ENCODE measurements at places on chromosomes 7 and 10. TPM values are rescaled to one million over a fixed set of nuclear protein-coding genes. Genes with fewer than 3 reads are reported as not detected.

DNA sequence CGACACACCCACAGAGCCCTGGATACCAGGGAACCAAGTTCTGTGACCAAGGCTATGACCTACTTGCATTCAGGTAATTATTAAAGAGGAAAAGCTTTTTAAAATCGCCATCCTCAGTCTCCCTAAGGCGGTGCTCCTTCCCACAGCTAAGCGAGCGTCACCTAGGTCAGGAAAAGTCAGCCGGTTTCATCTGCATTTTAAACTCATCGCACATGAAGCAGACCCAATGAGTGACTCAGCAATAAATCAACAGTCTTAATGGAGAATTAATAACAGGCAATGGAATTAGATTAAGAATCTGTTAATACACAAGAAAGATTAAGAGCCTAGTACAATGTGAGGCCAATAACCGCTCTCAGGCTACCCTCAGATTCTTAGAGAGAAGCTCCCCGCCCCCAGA is 59.2 kb downstream of the HSPA12A start:
- no peaks in the 10 kb centered on the region for H3K27me3 ChIP-seq
- no peak for DNase-seq

The FAM237B gene
- not detected for total RNA-seq

The TMEM225B gene
- 0.77 TPM for total RNA-seq

The GLI3 gene
- 105 TPM for total RNA-seq

- no peaks in the 10 kb centered on the region for H3K4me1 ChIP-seq
- H3K27me3 ChIP-seq = no peaks in the 10 kb centered on the region
- DNase-seq = no peak
Measured at GRCh38 chr10:105973360-105973759, 1191.1 kb downstream of the SORCS1 start.

GRCh38 chr7:44158096-44158872 is 17.2 kb upstream of the MYL7 start:
- DNase-seq = no peak
- H3K4me1 ChIP-seq = no peaks in the 10 kb centered on the region
- no peak overlapping the region for H3K27ac ChIP-seq
- no peak overlapping the region for H3K4me3 ChIP-seq

DNA sequence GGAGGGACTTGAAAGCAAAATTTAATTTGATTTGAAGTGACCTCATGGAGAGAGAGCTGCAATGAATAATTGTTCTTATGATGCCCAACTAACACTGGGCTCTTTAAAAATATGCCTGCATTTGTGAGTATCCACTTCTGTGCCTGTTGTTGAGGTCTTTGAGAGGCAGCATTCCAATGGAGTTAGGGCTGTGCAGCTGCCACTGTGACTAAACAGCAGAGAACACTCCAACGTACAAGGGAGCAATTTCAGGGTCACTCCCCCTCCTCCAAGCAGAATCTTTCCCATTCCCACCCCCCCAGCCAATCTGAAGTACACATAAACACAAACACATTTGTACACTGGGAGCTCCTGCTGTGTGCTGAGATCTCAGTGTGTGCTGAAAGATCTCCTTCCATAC is 28.0 kb upstream of the GSAP start:
- H3K4me3 ChIP-seq = no peak overlapping the region
- no peaks in the 10 kb centered on the region for H3K36me3 ChIP-seq
- no peak for DNase-seq
- H3K27me3 ChIP-seq = no peaks in the 10 kb centered on the region
- no peak overlapping the region for H3K27ac ChIP-seq
